ENCODE measurements at places on chromosomes 11 and 22.

DNA sequence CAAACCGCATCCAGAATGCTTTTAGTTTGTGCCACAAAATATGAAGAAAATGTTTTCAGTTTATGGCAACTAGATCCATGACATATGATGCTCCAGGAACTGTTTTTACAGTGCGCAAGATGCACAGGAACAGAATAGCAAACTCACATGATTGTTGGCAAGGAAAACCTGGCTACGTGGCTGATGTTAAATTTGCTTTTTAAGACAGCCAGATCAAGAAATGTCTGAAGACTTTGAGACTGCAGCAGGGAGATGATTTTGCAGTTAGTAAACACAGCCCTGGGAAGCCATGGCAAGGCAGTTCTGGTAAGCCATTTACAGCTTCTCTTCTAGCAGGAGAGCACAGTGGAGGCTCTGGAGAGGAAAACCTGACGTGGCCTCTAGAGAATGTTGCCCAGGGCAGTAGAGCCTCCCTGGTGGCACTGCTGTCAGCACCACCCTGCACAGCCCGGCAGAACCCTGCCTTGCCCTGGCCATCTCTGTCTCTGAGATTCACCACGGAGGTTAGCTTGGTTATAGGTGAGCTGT, 69.8 kb upstream of the TNRC6B start:
- H3K27me3 ChIP-seq = no peaks in the 10 kb centered on the region
- H3K4me1 ChIP-seq = peaks cover 81% of the 10 kb centered on the region
- H3K36me3 ChIP-seq = peaks cover 2% of the 10 kb centered on the region
- peak overlapping the region; percentile 74 for H3K27ac ChIP-seq

DNA sequence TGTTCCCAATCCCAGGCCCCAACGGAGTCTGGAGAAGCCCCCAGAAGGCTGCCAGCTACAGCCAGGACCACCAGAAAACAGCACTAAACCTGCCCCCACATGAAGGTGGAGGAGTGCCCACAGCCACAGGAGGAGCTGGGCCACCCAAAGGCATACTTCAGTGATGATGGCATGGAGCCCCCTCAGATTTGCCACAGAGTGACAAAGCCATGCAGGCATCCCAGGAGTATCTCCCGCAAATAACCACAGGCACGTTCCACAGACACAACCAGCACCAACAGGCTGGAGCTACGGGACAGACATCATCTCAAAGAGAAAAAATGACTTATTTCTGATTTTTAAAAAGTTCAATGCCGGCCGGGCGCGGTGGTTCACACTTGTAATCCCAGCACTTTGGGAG, 10.6 kb downstream of the CARS1 start:
- no peak for DNase-seq
- no peaks in the 10 kb centered on the region for H3K27me3 ChIP-seq
- H3K4me1 ChIP-seq = peaks cover 36% of the 10 kb centered on the region
- no peak overlapping the region for H3K4me3 ChIP-seq

- H3K4me1 ChIP-seq = peaks cover 40% of the 10 kb centered on the region
- no peaks in the 10 kb centered on the region for H3K27me3 ChIP-seq
- no peak overlapping the region for H3K27ac ChIP-seq
These were observed 92.1 kb downstream of the CACNA1I start for GRCh38 chr22:39662686-39663052.

GRCh38 chr11:46277622-46278386, at the start of gene CREB3L1:
Gene CREB3L1, plus strand, starts transcription at chr11:46277662. Its CDS starts 450 bp downstream, at chr11:46278112.
- peaks cover 5% of the 10 kb centered on the region for H3K4me1 ChIP-seq
- no peaks in the 10 kb centered on the region for H3K36me3 ChIP-seq
- no peak within 1 kb of the TSS for H3K4me3 ChIP-seq
- H3K27ac ChIP-seq = no peak within 1 kb of the TSS

GRCh38 chr22:26055693-26056092, 113.6 kb upstream of the SEZ6L start:
- H3K27ac ChIP-seq = no peak overlapping the region
- no peak overlapping the region for H3K4me3 ChIP-seq
- H3K36me3 ChIP-seq = no peaks in the 10 kb centered on the region
- no peak for DNase-seq

GRCh38 chr11:112355726-112356125, 95.1 kb upstream of the PLET1 start:
- no peak for DNase-seq
- H3K27ac ChIP-seq = no peak overlapping the region
- H3K27me3 ChIP-seq = no peaks in the 10 kb centered on the region
- H3K4me3 ChIP-seq = no peak overlapping the region
- H3K4me1 ChIP-seq = peaks cover 2% of the 10 kb centered on the region
- no peaks in the 10 kb centered on the region for H3K36me3 ChIP-seq

- no peaks in the 10 kb centered on the region for H3K36me3 ChIP-seq
- no peak overlapping the region for H3K27ac ChIP-seq
- no peaks in the 10 kb centered on the region for H3K4me1 ChIP-seq
- peaks cover 2% of the 10 kb centered on the region for H3K27me3 ChIP-seq
- no peak overlapping the region for H3K4me3 ChIP-seq
These were observed 155.4 kb downstream of the DBX1 start for GRCh38 chr11:20004866-20005265.

DNA sequence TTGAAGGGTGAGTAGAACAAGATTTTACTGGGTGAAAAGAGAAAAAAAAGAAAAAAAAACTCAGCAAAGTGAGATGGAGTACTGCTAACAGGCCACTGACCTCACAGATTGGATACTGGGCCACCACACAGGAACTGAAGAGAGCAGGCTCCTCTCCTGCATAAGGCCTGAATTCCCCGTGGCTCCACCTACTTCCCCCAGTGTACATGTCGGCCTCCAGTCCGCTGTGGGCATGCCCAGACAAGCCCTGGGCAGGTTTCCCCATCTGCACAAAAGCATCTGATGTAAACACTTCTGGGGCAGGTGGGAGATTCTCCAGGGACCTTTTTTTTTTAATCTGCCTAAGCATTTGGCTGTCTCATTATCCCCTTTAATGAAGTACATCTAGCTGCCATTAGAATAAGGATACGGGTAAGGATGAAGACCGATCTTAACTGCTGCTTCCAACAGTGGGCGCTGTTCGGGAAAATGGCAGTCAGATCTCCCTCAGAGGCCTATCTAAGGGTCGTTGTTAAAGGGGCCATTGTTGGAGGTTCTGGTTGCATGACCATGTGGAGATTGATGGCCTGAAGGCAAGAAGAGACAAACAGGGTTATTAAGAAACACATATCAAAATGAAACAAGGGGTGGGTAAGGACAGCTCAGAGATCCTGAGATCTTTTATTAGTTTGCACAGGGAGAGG, 48.5 kb downstream of the MS4A13 start:
- H3K36me3 ChIP-seq = no peaks in the 10 kb centered on the region
- H3K4me1 ChIP-seq = no peaks in the 10 kb centered on the region
- H3K4me3 ChIP-seq = no peak overlapping the region
- no peak overlapping the region for H3K27ac ChIP-seq
- H3K27me3 ChIP-seq = peaks cover 10% of the 10 kb centered on the region

- no peak overlapping the region for H3K27ac ChIP-seq
- H3K4me1 ChIP-seq = no peaks in the 10 kb centered on the region
- no peaks in the 10 kb centered on the region for H3K36me3 ChIP-seq
- H3K27me3 ChIP-seq = no peaks in the 10 kb centered on the region
These were observed 46.7 kb downstream of the CLTCL1 start for GRCh38 chr22:19244600-19245352.

DNA sequence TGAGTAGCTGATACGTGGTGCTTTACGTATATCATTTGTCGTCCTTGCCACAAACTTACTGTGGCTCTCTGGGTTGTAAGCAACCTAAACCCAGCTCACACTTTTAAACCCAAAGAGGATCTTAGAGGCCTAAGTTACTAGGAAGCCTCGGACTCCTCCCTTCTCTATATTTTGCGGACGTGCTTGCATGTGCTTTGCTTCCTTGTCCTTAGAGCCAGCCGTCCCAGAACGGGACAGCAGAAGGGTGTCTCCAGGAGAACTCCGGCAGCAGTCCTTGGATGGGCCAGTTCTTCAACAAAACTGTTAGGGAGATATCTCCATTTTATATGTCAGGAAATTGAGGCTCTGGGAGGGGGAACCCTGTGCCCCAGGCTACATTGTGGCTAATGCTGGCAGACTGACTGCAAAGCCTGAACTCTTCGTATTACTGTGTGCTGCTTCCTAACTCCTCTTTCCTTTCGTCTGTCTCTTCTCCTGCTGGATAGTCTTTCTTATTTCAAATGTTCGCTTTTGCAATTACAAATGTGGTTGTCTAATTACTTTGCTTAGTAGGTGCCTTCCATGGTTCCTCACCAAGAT, 33.8 kb downstream of the TNRC6B start:
- H3K27me3 ChIP-seq = no peaks in the 10 kb centered on the region
- no peaks in the 10 kb centered on the region for H3K36me3 ChIP-seq
- H3K4me3 ChIP-seq = no peak overlapping the region
- H3K4me1 ChIP-seq = peaks cover 75% of the 10 kb centered on the region
- H3K27ac ChIP-seq = no peak overlapping the region
- DNase-seq = no peak

DNA sequence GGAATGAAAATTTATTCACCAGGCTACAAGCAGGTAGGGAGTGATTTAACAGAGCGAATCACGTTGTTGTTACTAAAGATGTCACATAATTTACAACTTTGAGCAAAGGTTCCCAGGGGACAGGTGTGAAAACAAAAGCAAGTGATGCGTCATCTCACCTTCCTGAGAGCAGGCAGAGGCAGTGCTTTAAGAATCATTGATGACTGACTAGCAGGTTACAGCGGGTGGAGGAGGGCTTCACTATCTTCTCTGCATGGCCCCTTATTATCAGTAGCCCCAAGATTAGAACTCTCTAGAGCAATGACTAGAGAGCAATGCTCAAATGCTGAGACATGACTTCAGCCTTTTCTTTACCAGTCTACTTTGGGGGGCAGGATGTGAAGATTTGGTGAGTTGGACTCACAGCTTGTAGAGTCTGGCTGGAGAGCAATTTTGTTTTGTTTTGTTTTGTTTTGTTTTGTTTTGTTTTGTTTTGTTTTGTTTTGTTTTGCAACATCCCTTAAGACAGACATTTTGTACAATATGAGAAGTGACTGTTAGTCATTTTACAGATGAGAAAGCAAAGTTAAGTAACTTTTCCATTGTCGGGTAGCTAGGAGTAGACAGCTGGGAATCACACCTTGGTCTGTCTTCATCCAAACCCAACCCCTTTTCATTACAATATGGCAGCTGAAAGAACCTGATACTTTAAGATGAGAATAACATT, 84.8 kb downstream of the SLC1A2 start:
- H3K4me3 ChIP-seq = no peak overlapping the region
- peaks cover 64% of the 10 kb centered on the region for H3K4me1 ChIP-seq
- H3K36me3 ChIP-seq = peaks cover 2% of the 10 kb centered on the region
- no peak overlapping the region for H3K27ac ChIP-seq
- H3K27me3 ChIP-seq = peaks cover 2% of the 10 kb centered on the region

GRCh38 chr11:46601129-46601528, 7.3 kb upstream of the AMBRA1 start:
- no peaks in the 10 kb centered on the region for H3K27me3 ChIP-seq
- H3K4me3 ChIP-seq = no peak overlapping the region
- H3K36me3 ChIP-seq = no peaks in the 10 kb centered on the region
- no peak overlapping the region for H3K27ac ChIP-seq
- no peak for DNase-seq
- peaks cover 8% of the 10 kb centered on the region for H3K4me1 ChIP-seq

DNA sequence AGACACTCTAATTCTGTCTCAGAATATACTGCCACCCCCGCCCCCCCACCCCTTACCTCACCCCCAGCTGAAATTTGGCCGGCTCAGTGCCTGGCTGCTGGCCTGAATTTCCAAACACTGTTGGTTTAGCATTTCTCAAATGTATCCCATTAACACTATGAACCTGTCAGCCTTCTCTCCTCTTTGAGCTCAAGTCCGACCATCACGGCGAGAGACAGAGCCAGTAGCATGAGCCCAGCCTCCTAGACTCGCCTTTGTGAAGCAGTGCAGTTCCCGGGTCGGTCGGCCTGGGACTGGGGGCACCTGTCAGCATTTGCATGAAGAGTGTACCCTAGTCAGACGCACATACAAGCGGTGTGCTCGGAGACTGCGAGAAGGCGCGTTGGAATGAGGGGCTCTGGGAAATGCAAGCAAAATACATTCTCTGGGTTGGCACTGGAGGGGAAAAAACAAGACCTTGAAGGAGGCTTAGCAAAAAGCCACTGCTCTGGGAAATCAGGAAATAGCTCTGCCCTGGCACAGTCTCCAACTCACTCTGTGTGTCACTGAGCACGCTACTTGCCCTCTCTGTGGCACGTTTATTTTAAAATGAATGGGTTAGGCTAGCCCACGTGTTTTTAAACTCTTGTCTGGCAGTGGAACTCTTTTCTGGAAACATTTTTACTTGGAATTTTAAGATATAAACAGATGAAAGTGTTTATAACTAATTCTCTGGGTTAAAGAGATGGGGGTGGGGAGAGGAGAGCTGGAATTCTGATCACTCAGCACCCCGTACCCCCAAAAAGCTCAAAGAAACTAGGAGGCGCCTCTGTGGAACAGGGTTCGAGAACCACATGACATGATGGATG, 108.3 kb downstream of the TIMP3 start:
- H3K4me1 ChIP-seq = no peaks in the 10 kb centered on the region
- no peak for DNase-seq
- H3K36me3 ChIP-seq = no peaks in the 10 kb centered on the region
- peaks cover 3% of the 10 kb centered on the region for H3K27me3 ChIP-seq
- no peak overlapping the region for H3K27ac ChIP-seq
- H3K4me3 ChIP-seq = no peak overlapping the region

DNA sequence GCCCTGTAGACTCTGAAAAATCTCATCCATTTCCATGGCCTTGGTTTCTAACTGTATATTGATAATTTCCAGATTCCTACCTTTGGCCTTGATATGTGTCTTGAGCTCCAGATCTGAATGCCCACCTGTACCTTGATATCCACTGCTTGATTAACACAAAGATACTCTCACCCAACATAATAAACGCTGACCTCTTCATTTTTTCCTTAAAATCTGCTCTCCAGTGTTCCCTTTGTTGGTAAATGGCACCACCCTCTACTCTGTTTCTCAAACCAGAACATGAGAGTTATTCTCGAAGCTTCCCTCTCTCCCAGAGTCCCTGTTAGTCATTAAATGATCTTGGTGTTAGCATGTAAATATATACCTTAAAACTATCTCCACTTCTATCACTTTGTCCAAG, 13.4 kb downstream of the TUG1 start:
- H3K27me3 ChIP-seq = no peaks in the 10 kb centered on the region
- no peak overlapping the region for H3K4me3 ChIP-seq
- peaks cover 10% of the 10 kb centered on the region for H3K36me3 ChIP-seq
- DNase-seq = no peak
- H3K27ac ChIP-seq = no peak overlapping the region

Data from activated CD4-positive, alpha-beta memory T cell treated with anti-CD3 and anti-CD28 coated beads for 36 hours (primary cell).